ENCODE measurements at places on chromosomes 7 and 10.

DNA sequence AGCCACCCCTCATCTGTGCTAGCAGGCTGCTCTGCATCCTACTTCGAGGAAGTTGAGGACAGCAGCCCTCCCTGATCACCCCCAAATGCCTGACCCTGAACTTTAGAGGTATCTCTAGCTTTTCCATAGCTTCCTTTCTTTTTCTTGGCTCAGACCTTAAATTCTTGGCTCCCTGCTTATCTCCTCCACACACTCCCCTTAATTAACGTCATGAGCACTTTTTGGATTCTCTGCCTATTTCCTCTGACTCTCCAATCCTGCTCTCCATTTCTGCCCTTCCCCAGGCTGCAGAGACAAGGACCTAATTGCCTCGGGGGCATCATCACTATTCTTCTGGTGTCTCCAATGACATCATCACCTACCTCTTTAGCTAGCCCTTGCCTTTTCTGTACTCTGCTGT lies 40.8 kb upstream of the SEC61G start:
- DNase-seq = no peak

- DNase-seq = no peak
Observed at GRCh38 chr10:130193493-130194193, 57.5 kb downstream of the GLRX3 start.

GRCh38 chr10:31867646-31868045 lies 61.0 kb downstream of the ARHGAP12 start:
- no peak for DNase-seq

GRCh38 chr10:91925022-91925320 lies 1.4 kb downstream of the BTAF1 start:
- DNase-seq = no peak

GRCh38 chr7:127751490-127752448 lies 99.8 kb downstream of the SND1 start:
- no peak for DNase-seq

DNA sequence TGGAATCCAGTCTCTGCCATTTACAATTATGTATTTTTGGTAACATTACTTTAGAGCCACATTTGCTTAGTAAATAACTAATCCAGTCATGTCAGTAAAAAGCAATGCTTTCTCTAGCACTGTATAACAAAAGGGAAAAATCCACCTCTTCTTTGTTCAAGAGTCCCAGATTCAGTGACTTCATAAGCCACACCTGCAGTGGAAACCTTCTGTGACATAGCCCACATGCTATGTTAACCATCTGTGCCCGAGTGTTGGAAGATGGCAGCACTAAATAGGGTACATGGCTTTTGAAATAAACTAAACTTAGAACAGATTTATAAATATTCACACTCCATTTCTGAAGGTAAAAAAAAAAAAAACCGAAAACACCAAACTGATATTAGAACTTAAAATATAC lies 83.0 kb downstream of the CTTNBP2 start:
- no peak for DNase-seq

DNA sequence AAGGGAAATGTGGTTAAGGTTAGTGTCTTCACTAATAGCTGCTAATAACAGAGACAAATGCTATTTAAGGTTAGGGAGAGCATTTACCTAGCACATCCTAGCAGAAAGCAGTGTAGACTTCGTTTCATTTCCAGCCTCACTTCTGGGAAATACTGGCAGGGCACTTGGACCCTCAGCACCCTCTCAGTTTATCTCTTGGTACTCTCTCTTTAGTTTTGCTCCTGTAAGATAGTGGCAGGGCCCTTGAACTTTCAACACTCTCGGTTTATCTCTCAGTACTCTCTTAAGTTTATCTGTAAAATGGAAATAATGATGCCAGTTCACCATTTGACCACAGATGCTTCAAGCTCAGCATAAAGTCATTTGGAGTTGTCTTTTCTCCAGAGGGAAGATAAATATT lies 118.4 kb downstream of the MBL2 start:
- DNase-seq = no peak

GRCh38 chr10:31990937-31991336 lies 62.3 kb upstream of the ARHGAP12 start:
- DNase-seq = no peak

- no peak for DNase-seq
Observed at GRCh38 chr7:77528368-77528767, 8.7 kb upstream of the PTPN12 start.

DNA sequence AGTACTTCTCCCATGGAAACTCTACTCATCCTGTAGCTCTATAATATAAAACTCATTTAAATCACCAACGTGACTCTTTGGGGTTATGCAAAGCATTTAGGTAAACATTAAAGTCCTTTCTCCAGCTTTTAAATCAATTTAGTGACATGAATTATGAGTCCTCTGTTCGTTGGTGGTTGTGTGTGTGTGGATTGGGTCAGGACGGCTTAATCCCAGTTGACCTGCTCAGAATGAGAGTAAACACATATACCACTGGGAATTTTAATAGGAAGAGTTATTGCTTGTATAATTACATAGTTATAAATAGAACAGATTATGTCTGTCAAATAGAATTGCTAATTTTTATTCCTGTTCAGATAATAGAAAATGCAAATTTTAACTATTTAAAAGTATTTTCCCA lies 30.7 kb upstream of the ADCY1 start:
- DNase-seq = no peak

DNA sequence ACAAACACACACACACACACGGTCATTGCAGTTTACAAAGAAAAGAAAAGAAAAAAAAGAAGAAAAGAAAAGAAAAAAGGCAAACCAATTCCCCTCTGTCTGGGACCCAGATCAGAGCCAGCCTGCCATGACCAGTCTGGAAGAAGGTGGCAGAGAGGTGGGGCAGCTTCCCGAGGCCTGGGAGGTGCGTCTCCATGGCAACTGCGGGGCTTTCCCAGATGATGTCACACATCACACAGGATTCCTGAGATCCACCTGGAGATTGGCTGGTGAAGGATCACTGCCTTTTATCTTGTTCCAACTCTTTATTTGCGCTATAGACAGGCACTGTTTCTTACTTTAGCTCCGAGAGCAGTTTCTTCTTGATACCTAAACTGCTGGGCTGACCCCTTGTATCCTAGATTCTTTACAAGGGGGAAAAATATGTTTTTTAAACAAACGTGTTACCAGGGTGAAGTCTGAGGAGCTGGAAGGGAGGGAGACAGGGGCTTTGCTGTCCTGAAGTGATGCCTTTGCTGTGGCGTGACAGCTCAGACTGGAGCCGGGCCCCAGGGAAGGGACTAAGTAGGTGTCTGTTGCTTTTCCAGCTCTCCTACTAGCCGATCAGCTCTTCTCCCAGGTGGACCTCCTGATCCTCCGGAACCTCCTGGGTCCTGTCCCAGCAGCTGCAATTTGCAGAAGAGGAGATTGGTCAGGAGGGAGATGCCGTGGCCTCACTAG lies 298.5 kb downstream of the KLF6 start:
- DNase-seq = peak; percentile 62

Measured in neuronal stem cell (in vitro differentiated cells).